ENCODE measurements at places on chromosomes 1 and 21.

DNA sequence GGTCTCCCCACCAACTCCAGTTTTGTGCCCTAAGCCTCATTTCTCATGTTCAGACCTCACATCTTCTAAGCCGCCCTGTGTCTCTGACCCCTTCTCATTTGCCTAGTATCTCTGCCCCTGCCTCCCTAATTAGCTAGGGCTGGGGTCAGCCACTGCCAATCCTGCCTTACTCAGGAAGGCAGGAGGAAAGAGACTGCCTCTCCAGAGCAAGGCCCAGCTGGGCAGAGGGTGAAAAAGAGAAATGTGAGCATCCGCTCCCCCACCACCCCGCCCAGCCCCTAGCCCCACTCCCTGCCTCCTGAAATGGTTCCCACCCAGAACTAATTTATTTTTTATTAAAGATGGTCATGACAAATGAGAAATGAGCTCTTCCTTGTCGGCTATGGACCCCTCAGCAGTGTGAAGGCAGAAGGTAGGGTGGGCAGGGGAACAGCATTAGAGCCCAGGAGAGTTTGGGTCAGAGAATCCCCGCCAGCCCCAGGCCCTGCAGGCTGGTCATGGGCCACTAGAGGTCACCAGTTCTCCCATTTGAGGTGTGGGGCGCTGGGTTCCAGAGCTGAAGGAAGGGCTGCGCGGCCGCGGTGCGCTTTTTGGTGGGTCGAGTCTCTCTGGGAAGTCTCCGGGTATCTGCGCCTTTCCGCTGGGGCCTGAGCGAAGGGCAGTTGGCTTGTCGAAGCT lies 11.5 kb downstream of the ADAMTSL4 start:
- DNase-seq = peak; percentile 85

GRCh38 chr21:33151941-33152731 lies 77.6 kb upstream of the IFNAR2 start:
- DNase-seq = no peak

DNA sequence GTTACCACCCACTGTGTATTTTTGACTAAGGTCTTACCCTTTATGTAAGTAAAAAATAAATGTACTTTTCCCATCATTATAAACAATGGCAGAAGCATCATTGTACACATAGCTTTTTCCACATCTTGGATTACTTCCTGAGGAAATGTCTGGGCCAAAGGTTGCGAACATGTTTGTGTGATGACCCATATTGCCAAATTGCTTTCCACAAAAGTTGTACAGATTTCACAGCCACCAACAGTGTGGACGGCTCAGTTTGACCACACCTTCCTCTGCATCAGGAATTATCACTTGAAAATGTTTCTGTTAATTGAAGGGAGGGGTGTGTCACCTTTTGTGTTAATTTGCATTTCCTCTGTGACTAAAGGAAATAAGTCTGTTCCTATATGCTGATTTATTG lies 25.7 kb downstream of the AKNAD1 start:
- no peak for DNase-seq

- DNase-seq = no peak
These were observed 52.3 kb downstream of the GRIK1 start for GRCh38 chr21:29887313-29888009.

GRCh38 chr1:94315552-94316116 lies 78.2 kb upstream of the ARHGAP29 start:
- DNase-seq = no peak

- no peak for DNase-seq
These were observed 19.4 kb upstream of the UBE2U start for GRCh38 chr1:64184003-64184440.

DNA sequence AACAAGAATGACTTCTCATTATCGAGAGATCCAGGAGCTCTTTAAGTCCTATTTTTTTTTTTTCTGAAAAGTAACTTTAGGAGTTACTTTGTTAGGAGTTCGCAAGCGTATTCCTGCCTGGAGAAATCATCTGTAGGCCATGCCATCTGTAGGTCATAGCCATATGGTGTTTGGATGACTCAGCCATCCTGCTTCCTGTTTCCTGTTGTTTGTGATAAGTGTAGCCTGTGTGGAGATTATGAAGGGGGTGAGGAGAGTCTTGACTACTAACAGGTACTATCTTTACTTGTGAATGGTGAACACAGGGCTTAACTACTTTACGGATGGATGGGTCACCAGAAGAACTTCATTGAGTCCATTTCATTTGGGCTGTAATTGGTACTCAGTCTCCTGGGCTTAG lies 327.2 kb downstream of the PTPRU start:
- DNase-seq = no peak

DNA sequence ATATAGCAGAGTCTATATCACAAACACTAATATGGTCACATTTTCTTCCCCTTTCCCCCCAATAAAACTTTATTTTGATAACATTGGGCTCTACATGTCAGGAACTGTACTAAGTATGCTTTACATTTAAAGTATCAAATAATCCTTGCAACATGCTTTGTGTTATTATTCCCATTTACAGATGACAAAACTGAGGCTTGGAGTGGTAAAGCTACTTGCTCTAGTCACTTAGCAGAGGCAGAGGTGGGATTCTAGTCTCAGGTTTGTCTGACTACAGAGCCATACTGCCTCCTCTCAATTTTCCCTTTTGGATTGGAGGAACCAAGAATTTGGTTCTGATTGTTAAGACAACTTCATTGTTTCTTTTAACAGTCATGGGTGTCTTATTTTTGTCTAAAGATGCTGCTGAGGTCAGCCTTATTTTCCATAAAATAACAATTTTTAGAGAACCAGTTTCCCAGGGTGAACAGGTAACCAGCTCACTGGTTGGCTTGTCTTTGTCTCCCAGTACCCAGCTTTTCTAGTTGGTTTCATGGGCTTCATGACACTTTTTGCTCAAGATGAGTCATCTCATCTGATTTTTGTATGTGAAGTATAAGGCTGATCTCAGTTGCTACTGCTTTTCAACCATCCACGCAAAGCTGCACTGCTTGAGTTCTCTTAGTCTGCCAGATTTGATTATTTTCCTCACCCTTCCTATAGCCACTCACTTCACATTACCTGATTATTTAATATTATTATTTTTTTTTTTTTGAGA lies 81.0 kb upstream of the ARID1A start:
- DNase-seq = no peak

GRCh38 chr1:157073944-157074685 lies 25.5 kb downstream of the ETV3L start:
- peak; percentile 23 for DNase-seq

DNA sequence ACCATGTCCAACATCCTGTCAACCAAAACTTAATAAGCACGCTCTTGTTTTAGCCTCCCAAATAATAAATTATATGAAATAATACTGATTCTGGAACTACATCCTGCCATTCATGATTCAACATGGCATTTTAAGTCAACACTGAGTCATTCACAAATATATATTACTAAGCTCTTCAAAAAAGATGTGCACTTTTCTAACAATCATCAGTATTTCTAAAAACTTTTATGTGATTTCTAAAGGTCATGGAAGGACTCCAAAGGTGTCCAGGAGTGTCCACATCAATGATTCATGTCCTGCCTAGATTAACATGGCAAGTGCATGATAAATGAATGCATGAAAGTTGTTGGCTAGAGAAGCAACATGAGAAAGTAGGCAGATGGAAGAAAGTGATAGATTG lies 51.6 kb downstream of the NEGR1 start:
- no peak for DNase-seq

GRCh38 chr1:111963985-111964738 lies 25.3 kb downstream of the KCND3 start:
- no peak for DNase-seq

- DNase-seq = no peak
These were observed 526 bp upstream of the SLC25A24 start for GRCh38 chr1:108200687-108201051.

GRCh38 chr1:7842517-7842916 lies 10.3 kb downstream of the UTS2 start:
- DNase-seq = no peak

DNA sequence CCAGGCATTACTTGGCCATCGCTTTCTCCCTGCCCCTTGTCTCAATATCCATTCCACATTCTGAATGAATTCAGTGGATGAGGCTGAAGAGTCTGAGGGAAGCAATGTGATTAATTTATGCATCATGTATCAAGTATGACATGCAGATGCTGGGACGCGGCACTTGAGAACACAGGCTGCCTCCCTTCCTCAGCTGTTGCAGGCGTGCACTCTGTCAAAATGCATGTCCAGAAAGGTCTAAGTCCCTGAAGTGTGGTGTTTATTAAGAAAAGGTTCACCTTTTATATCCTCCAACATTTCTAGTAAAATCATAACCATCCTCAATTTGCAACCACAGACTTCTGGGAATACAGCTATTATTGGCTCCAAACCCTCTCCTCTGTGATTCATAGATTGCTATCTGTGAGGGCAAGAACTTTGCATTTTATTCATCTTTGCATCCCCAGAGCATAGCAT lies 22.6 kb upstream of the RAB3GAP2 start:
- no peak for DNase-seq

GRCh38 chr21:41745971-41746743 lies 20.7 kb downstream of the RIPK4 start:
- DNase-seq = no peak

DNA sequence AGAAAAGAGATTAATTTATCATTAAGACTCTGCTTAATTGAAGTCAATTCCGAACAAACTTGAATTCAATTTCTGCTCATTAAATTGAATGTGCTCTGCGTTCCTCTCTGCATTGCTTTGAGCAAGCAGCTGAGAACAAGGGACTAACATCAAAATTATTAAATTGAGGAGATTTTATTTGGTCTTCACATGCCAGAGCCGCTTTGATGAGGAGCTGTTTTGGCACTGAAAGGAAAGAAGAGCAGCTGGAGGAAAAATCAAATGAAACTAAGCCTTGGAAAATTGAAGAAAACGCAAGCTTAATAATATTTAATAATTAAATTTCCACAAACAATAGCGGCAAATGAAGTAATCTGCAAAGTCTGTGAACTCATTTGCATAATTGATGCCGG lies 222.0 kb upstream of the PKN2 start:
- DNase-seq = no peak

Measured in stimulated activated CD4-positive, alpha-beta T cell treated with anti-CD3 and anti-CD28 coated beads, Interleukin-12 subunit alpha, Interleukin-12 subunit beta, amount 100 ng/mL, for 48 hours (primary cell).